ENCODE measurements at places on chromosomes 1 and 21.
A peak's percentile ranks its signal among the peaks of the same experiment; 100 is the strongest.

GRCh38 chr1:183607322-183607980, 17.2 kb upstream of the NCF2 start:
- no peak for DNase-seq

- no peak for DNase-seq
Observed at GRCh38 chr21:29947119-29947518, 7.3 kb upstream of the GRIK1 start.

GRCh38 chr1:232062967-232063366, 436.4 kb downstream of the DISC1 start:
- no peak for DNase-seq

DNA sequence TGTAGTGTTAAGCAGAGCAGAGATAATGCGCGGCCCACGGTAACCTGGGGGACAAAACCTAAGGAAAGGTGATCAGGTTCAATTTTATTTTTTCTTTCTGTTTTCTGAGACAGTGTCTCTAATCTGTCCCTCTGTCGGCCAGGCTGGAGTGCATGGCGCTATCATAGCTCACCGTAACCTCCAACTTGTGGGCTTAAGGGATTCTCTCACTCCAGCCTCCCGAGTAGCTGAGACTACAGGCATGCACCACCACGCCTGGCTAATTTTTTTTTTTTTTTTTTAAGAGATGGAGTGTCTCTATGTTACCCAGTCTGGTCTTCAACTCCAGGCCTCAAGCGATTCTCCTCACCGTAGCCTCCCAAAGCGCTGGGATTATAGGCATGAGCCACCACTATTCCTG, 724 bp upstream of the ANKRD35 start:
- no peak for DNase-seq

DNA sequence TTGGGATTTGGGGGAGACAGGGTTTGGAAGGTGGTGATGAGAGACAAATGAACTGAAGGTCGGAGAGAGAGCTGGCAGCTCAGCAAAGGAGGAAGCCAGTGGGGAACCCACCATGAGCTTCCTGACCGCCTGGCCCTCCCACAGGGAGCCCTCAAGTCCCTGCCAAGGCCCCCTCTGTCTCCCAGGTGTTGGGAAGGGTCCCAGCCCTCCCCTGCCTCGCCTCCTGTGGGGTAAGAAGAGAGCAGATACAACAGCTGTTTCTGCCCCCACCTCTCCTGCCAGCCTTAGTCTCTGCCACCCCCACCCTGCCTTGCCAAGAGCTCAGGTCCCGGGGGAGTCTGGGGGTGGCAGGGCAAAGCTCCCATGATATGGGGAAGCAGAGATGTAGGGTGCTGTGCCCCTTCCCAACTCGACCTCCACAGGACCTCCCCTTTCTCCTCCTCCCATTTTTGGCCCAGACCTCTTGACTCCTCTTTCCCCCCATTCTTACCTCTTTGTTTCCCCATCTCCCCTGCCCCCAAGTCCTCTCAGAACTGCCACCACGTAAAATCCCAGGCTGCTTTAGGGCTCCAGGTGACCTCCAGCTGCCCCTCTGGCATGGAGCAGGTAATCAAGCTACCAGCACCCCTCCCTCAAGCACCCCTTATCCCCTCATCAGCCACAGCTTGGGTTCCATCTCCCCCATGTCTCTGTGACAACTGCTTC, 556 bp downstream of the S100A1 start:
- DNase-seq = no peak

- peak; percentile 58 for DNase-seq
Observed at GRCh38 chr1:82491301-82492048, 690.7 kb downstream of the ADGRL2 start.

DNA sequence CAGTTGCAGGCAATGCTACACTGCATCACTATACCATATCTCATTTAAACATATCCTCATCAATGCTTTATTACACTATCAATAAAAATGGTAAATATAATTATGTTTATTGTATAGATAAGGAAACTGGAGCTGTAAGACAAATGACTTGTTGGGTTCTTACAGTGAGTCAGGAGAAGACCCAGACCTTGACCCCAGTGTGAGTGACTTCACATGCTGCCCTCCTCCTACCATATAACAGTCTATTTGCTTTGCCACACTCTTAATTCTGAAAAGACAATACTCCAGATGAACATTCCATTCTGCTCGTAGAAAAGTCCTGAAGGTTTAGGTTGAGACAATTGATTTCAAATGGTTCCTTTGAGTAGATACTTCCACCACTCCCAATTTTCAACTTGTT, 550.5 kb downstream of the PLPP3 start:
- no peak for DNase-seq

DNA sequence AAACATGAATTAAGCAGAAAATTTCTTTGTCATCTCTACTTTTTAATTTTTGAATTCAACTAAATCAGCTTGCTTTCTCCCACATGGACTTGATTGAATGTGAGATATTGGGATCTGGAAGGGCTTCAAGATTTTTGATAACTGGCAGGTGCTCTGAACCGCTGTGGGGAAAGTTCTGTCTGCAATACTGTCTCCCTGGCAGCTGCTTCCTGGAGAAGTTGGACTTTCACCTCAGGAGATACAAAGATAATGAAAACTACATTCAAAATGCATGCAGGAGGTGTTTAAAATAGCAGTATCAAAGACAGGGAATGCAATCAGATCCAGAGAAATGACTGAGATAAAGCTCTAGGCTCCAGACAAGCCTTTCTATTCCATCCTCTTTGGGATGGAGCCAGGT, 338.3 kb downstream of the NEGR1 start:
- no peak for DNase-seq

GRCh38 chr1:19414515-19415121, 70.7 kb downstream of the CAPZB start:
- no peak for DNase-seq

GRCh38 chr1:152189657-152190442, 30.8 kb upstream of the RPTN start:
- no peak for DNase-seq

DNA sequence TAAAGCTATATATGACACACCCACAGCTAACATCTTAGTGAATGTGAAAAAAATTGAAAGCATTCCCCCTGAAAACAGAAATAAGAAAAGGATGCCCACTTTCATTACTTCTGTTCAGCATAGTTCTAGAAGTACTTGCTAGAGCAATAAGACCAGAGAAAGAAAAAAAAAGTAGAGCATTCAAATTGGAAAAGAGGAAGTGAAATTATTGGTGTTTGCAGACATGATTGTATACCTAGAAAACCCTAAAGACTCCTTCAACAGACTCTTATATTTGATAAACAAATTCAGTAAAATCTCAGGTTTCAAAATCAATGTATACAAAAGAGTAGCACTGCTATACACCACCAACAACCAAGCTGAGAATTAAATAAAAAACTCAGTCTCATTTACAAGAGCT, 1461.0 kb downstream of the AMY1C start:
- DNase-seq = no peak
